ENCODE measurements at places on chromosomes 13 and 19.

DNA sequence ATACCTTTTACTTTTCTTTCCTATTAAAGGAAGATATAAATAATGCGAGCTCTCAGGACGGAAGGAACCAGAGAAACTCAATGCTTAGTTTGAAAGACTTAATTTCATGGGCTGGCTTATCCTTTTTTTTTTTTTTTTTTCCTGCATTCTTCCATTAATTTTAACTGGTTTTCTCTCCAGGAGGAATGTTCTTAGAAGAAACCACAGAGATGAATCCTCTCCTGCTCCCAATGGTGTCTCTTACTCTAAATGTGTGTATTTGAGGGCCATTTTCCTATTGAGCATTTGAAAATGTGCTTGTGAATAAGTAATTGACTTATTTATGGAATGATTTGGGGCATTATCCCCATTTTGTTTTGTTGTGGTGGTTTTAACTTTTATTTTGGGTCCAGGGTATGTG, 494.9 kb downstream of the FOXO1 start:
- DNase-seq: no peak

- no peak for DNase-seq
These were observed 607 bp upstream of the SYNE4 start for GRCh38 chr19:36009220-36009619.

GRCh38 chr13:60226507-60226906, 62.8 kb upstream of the DIAPH3 start:
- no peak for DNase-seq

DNA sequence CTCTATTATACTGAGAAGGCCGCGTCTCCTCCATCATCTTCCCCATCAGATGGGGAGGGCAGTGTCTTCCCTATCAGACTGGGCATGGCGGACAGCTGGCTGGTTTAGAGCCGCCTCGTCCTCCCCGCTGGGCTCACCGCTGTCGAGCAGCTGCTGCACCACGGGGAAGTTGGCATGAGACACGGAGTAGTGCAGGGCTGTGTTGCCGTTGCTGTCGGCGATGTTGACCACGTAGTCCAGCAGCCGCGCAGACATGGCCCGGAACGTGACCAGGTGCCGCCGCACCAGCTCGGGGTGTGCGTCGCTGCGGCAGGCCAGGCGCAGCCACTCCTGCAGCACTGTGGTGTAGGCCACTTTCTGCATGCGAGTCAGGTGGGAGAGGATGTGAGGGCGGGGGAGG, 18.8 kb upstream of the SPC24 start:
- no peak for DNase-seq

- DNase-seq: no peak
These were observed 28.8 kb upstream of the MCF2L start for GRCh38 chr13:112940236-112940635.

GRCh38 chr13:108996430-108996829, 367.0 kb downstream of the MYO16 start:
- DNase-seq: no peak

DNA sequence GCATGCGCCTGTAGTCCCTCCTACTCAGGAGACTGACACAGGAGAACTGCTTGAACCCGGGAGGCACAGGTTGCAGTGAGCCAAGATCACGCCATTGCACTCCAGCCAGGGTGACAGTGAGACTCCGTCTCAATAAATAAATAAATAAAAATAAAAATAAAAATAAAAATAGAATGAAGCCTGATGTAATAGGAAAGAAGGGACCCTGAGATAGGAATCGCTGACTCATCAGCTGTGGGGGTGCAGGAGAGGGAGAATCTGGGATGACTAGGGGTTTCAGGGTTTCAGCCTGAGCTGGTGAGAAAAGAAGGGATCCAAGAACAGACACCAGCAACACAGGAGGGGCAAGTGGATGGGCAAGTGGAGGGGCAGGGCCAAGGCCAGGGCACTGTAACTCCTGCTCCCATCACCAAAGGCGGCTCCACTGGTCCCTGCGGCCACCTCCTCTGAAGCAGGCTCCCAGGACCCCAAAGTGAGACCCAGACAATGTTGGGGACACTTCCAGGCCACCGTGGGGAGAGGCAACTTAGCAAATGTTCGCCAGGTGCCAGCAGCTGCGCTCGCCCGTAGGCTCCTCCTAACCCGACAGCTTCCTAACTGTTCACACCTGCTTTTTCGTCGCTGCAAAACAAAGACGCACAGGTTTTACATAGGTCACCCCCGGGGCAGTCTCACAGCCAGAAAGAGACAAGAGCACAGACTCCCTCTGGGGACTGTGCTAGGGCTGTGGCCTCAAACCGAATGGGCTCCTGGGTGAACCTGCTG, 1.2 kb downstream of the HAUS8 start:
- DNase-seq: no peak

- DNase-seq: no peak
These were observed 28.1 kb upstream of the CLDN10 start for GRCh38 chr13:95524264-95524901.
